ENCODE measurements at places on chromosomes 11 and 22.

DNA sequence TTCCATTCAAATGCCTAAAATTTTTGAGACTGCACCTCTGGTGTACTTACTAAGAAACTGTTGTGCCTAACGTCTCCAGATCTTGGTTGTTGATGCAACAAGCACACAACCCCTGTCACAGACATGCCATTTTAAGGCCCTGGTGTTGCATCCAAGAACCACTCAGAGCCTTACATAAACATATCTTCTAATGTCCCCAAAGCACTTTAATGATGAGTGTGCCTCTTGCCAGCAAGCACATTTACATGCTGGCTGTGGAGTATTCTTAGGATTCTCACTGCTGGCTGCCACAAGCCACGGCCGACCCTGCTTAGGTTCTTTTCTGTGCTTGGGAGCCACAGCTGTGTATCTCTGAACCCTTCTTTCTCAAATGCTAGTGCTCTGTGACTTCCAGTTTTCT is 201.4 kb downstream of the ADAMTS15 start:
- DNase-seq: no peak

DNA sequence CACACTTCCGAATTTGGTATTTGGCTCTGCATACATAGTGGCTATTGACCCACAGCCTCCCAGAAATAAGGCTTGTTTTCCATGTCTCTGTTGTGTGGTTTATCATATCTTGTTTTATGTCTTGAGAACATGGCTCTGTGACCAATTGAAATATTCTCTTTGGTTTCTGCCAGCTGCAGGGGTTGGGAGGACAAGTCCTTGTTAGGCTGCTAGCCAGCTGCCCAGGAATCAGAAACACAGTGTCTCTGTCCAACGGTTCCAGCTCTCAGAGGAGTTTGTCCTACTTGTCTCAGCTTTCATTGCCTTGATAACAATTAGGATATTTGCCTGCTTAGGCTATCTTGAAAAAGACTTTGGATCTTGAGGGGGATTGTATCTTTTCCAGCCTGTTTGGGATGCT is 6.0 kb upstream of the SLC7A4 start:
- DNase-seq: no peak

GRCh38 chr11:107804971-107805370 is 53.6 kb downstream of the SLC35F2 start:
- DNase-seq: no peak

DNA sequence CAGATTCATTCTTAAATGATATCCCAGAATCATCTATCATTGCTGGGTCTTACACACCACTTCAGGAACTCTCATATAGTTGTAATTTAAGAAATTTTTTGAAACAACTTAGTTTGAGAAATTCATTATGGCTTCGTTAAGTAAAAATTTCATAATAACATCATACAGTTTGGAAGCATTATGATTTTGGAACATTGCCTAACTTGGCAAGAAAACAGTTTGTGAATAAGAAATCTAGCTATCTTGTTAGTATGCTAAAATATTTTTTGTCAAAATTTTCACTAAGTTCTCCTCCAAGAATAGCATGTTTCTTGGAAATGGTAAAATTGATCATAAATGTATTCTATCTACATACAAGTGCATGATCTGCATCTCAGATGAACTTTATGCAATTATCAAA is 217.7 kb downstream of the CNTN5 start:
- DNase-seq: no peak

DNA sequence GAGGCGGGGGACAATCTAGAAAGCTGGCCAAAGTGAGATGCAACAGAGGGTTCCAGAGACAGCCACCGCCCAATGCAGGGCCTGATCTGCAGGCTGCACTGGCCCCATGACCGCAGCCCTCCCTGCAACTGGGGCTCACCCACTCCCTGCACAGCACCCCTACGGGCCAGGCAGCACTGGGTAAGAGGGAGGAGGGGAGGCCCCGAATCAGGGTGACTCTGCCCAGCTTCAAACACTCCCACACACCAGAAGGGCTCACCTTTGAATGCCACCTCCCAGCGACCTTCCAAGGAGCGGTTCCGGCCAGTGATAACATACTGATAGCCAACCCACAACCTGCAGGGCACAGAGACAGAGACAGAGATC is 59.3 kb downstream of the DGCR2 start:
- DNase-seq: peak; percentile 34

- DNase-seq: no peak
Measured at GRCh38 chr11:643366-643765, 6.3 kb downstream of the DRD4 start.

DNA sequence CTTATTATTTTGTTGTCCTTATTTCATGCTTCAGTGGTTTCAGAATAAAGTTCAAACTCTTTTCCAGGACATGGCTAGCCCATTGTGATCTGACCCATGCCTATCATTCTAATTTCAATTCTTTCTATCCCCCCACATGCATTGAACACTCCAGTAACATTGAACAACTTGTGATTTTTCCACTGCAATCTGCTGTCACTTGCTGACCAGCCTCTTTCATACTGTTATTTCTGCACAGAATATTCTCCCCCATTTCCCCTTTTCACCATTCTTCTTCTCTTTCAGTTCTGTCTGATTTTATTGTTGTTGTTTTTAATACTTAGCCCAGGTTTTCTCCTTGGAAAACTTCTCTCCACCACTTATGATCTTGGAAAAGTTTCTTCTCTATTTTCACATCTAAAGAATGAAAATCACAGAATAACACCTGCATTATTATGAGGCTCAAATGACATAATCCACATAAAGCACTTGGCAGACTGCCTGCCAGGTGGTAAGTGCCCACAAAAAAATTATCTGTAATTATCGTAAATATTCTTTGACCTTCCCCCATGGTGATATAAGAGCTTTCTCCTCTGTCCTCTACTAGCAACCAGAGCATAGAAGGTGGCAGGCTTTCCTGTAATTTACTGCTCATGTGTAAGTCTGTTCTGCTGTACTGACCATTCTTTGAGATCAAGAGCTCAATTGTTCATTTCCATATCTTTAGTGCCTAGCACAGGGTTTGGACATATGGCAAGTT is 51.9 kb upstream of the EED start:
- no peak for DNase-seq

- DNase-seq: no peak
Measured at GRCh38 chr11:105491394-105491793, 118.5 kb upstream of the GRIA4 start.

All from sigmoid colon (tissue), 7 donors.